HS-5 (cell line): ENCODE measurements at places on chromosomes 7 and 10.
A peak's percentile ranks its signal among the peaks of the same experiment; 100 is the strongest.

DNA sequence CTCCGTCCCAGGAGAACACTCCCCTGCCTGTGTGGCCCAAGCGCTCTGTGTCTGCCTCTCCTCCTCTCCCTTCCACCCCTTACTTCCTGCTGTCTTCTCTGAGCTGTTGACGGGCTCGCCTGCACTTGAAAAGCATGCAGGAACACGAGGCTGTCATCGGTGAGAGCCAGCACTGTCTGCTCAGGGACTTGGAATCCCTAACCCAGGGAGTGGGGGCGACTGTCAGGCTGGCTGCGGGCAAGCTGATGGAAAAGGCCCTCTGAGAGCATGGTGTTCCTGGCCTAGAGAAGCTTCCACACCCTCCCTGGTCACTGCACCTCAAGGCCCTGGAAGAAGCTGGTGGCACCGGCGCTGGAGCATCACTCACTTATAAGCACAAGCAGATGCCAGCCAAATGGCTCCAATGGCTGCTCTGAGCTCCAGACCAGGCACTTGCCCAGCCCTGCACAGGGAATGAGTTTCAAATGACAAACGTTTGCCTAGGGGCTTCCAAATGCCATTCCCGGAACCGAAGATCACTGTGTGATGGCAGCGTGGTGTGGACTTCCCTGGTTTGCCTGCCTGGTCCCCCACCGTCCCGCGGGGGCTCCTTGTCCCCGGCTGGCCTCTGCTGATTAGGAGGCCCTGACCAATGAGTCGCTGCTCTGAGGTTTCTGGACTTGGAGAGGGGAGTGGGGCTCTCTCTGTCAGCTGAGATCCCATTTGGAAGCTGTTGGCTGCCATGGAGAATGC is 56.7 kb upstream of the EBF3 start:
- no peak for DNase-seq

DNA sequence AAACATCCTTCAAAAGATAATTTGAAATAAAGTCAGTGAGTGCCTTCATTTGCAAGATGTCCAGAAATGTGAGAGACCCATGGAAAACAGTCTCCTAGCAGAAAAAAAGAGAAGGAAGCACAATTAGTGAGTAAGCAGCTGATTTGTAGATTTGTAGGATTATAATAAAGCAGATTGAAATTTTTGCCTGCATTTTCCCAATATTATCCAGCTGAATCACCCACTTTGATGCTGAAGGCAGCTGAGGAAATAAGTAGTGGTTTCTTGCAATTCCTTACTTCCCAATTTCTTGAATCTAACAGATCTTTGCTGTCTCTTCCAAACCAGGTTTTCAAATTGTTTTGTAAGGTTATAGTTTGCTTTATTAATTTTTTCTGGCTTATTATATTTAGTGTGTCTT is 181.4 kb downstream of the GNAT3 start:
- peak; percentile 57 for DNase-seq

- DNase-seq, result no peak
Measured at GRCh38 chr7:24820730-24821044, 63.4 kb upstream of the GSDME start.

DNA sequence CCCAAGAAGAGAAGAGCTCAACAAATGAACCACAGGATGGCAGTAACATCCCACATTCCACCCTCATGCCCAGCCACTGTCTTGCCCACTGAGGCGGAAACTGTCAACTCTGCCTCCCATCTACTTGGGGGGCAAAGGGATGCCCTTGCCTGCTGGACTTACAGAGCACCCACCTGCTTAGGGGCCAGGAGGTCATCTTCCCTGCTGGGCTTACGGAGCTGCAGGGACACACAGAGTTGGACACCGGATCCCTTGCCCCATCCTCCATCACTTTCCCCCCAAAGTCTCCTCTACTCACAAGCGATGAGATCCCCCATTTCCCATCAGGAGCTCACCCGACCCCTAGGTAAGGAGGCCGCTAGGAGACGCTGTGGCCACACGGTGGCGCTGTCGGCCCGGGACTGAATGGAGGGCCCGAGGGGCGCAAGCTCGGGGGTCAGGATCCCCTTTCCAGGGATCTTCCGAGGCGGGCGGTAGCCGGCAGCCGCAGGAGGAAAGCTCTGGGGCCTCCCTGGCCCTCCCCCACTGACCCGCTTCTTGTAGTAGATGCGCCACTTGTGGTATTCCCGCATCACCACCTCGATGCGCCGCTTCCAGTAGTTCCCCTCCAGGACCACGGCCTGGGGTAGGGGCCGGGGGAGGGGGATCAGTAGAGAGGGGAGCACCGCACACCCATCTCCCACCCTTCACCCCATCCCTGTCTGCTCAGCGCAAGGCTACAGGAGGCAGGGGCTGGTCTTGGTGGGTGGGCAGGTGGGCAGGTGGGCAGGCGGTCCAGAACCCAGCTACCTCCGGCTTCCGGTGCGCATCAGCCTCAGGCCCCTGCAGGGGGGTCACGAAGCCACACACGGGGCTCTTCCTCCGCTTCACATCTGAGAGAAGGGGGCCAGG is 17.3 kb downstream of the MLXIPL start:
- no peak for DNase-seq

GRCh38 chr7:123929655-123930054 is 4.6 kb downstream of the SPAM1 start:
- DNase-seq, result no peak

- no peak for DNase-seq
Measured at GRCh38 chr7:39672176-39672575, 48.8 kb downstream of the RALA start.

DNA sequence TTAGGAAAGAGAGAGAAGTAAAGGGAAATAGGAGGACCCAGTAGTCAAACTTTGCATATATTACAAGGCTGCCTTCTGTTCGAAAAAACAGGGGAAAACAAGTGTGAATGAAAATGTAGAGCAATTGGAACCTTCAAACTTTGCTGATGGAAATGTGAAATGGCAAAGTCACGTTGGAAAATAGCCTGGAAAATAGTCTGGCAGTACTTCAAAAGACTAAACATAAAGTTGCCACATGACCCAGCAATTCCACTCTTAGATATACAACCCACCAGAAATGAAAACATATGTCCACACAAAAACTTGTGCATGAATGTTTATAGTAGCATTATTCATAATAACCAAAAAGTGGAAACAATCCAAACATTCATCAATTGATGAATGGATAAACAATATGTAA is 78.6 kb upstream of the IFRD1 start:
- no peak for DNase-seq

- DNase-seq, result no peak
Measured at GRCh38 chr10:81959016-81959415, 84.0 kb downstream of the NRG3 start.

GRCh38 chr7:95933618-95934017 is 161.3 kb downstream of the DYNC1I1 start:
- no peak for DNase-seq

DNA sequence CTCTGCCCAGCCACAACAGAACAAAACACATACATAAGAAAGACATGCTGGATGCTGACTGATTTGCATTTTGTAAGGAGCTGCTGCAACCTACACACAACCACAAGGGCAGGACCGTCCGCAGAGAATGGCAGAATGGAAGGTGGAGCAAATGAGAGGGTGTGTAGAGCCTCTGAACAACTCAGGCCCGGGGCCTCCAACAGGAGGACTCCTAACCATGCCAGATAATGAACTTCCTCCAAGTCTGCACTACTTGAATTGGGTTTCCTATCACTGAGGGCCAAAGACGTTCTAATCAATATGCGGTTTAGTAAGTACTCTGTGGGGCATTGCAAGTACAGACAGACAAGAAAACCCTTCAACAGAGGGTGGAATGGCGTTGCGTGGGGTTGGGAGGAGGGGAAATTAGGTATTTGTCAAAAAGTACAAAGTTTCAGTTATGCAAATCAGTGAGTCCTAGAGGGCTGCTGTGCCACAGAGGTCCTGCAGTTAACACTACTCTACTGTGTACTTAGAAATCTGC is 14.6 kb downstream of the VOPP1 start:
- DNase-seq, result no peak

GRCh38 chr7:159197066-159197975 is 52.7 kb upstream of the VIPR2 start:
- no peak for DNase-seq

DNA sequence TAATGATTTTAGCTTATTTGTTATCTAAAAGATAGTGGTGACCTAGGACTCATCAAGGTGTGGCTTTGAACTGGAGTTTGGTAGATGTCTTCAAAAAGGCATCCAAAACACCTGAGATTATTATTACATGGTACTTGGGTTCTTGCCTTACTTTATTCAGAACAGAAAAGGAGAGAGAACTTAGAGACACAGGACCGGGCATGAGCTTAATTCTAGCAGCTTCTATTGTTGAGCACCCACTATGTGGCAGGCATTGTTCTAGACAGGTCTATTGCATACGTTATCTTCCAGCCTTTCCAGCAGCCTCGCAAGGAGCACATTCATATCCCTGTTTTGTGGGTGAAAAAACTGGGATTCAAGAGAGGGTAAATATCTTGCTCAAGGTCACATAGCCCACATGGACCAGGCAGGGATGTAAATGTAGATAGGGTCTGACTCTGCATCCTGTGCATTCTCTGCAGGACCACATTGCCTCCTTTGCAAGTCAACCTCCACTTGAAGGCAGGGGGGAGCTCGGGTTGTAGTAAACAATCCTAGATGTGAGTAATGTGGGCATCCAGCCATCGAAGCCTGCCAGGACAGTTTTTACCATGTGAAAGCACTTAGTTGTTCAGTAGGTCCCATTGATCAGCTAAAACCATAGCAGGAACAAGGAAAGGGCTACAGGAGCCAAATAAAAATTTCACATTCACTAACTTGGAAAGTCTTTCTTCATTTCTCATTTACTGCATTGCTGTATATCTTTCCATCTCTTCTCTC is 551.4 kb downstream of the LRMDA start:
- DNase-seq, result no peak

DNA sequence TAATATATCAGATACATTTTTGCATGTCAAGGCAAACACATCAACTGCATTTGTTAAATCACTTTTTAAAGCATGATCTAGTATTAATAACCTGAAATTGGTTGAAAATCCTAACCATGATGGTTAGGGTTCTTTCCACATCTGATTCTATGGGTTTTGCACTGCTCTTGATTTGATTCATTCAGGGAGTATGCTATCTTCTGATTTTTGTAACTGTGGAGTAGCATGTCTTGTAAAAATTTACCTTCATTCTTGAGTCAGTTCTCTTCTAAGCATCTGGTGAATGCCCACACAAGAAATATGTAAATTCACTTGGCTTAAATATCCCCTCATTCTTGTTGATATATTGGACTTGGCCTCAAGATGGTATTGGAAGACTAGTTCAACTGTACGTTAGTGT is 178.7 kb downstream of the KLF6 start:
- DNase-seq, result no peak

DNA sequence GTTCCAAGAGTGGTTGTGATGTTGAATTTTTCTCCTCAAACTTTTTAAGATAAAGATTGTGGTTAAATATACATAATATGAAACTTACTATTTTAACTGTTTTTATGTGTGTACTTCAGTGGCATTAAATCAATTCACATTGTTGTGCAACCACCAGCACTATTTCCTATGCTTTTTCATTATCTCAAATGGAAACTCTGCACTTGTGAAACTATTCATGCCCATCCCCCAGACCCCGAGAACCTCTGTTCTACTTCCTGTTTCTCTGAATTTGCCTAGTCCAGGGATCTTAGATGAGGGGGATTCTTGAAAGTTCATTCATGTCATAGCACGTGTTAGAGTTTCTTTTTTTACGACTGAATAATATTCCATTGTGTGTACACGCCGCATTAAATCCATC is 67.0 kb downstream of the WDR37 start:
- DNase-seq, result no peak

DNA sequence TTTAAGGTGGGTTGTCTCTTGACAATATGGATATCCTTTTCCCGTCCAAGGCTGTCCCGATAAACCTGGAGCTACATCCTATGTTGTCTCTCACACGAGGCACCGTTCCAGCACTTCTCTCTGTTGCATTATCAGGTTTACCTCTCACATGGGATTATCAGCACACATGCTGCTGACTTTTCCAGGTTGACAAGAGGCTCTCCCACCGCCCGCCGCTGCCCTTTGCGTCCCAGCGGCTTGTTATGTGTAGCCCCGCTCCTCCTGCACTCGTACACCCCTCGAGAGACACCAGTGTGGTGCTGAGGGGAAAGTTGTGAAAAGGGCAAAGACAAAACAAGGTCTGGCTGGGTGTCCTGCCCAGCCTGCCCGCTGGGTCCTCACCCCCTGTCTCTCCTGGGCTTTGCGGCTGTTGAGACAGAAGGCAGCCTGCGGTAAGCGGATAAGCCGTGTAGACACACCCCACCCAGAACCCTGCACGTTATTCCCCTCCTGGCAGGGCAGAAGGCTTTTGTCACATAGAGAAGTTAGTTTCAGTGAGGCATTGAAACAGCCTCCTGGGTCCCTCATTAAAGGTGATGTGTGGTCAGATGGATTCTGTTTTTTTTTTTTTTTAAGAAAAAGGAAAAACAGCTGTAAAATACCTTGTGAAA is 38.7 kb downstream of the UBE3C start:
- no peak for DNase-seq

DNA sequence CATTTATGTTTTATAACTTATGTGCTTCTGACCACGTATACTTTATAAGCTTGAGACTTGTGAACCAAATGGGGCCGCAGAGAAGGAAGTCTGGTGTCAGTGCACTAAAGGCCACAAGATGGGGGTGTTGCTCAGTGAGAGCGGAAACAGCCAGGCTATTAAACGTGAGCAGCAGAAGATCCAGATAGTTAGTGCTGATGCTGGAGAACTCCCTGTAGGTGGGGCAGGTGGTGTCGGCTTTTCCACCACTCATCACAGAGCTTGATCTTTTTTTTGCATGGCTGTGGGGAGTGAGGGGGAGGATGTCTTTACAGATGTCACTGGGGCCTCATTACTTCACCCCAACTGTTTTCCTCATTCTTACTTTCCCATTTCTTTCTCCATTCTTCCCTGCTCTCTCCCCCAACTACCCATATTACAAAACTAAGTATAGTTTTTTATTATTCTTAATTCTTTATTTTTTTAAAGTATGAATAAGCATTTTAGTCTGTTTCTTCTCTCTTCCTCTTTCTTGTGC is 34.7 kb downstream of the ACADSB start:
- DNase-seq, result no peak

GRCh38 chr10:42149027-42149700 is 489.2 kb downstream of the ZNF33B start:
- no peak for DNase-seq

GRCh38 chr10:104028146-104028545 is 57.5 kb downstream of the COL17A1 start:
- DNase-seq, result no peak

- no peak for DNase-seq
Measured at GRCh38 chr7:24970676-24971075, 9.3 kb downstream of the OSBPL3 start.

DNA sequence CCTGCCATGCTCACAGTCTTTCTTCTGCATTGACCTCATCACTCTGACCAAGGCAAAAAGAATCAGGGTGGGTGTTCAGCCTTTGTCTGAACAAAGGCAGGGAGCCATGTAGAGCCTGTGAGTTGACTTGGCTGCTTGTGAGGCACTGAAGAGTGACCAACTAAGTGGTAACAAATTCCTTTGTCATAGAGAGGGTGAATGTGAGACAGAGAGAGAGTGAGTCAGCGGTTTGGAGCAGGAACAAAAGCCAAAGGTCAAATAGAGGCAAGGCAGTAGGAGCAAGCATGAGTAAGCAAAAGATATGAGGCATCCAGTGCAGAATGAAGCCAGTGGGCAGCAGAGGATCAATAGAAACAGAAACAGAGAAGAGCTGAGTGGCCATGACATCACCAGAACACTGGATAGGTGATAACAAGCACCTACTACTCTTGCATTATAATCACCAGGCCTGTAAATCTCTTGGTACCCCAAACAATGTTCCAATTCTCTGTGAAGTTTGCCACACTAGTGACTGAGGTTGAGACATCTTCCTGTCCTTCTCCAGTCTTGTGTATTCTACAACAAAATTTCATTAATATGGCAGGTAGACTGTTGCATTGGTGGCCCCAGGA is 116.2 kb upstream of the LAMB4 start:
- peak; percentile 92 for DNase-seq
